Mesenteric fat pad (tissue), 1 donor: ENCODE measurements at places on chromosomes 12 and 14.

DNA sequence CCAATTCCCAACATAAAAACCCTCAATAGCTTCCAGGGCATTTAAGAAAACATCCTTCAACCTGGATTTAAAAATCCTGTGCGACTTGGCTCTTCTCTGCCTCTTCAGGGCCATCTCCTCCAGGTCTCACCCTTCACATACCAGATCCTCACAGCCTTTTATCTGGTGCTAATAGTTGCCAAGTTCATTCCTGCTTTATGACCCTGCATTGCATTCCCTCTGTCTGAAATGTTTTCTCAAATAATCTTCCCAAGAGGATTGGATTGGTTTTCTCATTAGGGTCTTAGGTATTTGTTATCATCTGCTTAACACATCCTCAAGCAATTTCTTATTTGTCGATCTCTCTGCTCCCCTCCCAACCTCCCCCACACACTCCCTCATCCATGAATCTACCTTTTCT is 832.0 kb downstream of the GALC start:
- DNase-seq = no peak

- no peak for DNase-seq
Measured at GRCh38 chr12:88381466-88381865, 198.8 kb downstream of the KITLG start.

DNA sequence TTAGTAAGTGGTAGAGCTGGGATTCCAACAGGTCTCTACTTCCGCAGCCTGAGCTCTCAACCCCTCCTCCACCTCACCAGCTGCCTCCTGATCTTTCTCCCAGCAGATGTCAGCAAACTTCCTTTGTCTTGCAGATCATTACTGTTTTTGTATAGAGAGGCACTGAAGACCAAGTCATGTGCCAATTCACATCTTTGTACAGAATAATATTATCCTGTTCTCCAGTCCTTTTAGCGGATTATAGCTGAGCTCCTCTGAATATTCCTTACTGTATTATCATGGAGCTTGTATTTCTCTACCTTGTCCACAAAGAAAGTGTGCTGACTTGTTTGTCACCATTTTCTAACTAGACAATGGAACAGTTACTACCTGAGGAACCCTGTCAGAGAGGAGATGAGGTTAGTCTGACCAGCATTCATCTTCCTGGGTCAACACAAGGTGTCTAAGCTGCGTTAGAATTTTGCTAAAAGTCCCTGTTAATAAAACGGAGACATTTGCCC is 142.3 kb upstream of the ARHGAP5 start:
- no peak for DNase-seq

DNA sequence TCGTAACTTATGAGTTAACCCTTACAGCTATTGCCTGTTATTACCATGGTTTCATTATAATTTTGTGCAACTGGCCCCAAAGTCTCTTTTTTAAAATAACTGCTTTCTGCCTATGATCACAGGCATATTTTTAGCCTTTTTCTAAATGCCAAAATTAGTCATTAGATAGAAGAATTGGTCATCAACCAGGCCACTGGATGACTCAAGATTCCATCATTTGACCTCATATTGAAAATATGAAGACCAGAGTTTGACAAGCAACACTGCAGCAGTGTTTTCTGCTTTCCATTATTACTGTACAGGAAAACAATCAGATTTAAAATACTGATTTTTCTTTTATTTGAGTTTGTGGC is 54.7 kb upstream of the OTOGL start:
- no peak for DNase-seq

DNA sequence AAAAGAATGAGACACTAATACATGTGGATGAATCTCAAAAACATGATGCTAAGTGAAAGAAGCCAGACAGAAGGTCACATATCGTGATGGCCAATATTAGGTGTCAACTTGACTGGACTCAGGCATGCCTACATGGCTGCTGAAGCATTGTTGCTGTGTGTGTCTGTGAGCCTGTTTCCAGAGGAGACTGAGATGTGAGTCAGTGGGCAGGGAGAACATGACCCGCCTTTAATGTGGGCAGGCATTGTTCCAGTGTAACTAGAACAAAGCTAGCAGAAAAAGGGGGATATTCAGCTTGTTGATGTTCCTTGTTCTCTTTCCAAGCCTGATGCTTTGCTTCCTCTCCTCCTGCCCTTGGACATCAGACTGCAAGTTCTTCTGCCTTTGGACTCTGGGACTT is 47.6 kb downstream of the DCAF5 start:
- no peak for DNase-seq

GRCh38 chr14:33279865-33280264 is 341.2 kb downstream of the NPAS3 start:
- DNase-seq = no peak

DNA sequence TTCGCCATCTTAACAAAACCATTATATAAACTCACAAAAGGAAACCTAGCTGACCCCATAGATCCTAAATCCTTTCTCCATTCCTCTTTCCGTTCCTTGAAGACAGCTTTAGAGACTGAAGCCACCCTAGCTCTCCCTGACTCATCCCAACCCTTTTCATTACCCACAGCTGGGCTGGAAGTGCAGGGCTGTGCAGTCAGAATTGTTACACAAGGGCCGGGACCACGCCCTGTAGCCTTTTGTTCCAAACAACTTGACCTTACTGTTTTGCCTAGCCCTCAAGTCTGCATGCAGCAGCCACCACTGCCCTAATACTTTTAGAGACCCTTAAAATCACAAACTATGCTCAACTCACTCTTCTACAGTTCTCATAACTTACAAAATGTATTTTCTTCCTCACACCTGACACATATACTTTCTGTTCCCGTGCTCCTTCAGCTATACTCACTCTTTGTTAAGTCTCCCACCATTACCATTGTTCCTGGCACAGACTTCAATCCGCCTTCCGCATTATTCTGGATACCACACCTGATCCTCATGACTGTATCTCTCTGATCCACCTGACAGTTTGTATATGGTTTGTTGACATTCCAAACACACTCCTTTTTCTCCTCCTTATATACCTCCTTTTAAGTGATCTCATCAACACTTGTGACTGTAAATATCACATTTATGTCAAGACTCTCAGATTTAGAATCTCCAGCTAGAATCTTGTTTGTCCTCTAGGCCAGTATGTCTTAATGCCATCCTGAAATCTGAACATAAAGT is 208.7 kb downstream of the KITLG start:
- no peak for DNase-seq

- DNase-seq = no peak
Measured at GRCh38 chr12:106301611-106302321, 767 bp upstream of the TCP11L2 start.

DNA sequence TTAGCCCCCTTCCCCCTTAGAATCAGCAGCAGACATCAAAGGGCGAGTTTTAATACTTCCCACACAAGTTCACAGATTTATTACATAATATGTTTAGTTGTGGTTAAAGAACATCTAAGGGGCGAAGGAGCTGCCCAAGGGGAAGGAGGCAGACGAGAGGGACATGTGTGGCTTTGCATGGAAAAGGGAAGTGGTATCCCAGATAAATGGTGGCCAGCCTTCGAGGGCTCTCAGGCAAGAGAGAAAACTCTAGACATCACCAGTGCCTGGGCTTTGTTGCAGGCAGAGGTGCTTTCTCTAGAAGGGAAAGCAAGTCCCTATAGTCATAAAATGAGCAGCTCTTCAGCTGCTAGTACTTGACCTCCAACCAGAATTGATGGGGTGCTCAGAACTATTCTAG is 121.2 kb downstream of the CACNA1C start:
- DNase-seq = no peak

DNA sequence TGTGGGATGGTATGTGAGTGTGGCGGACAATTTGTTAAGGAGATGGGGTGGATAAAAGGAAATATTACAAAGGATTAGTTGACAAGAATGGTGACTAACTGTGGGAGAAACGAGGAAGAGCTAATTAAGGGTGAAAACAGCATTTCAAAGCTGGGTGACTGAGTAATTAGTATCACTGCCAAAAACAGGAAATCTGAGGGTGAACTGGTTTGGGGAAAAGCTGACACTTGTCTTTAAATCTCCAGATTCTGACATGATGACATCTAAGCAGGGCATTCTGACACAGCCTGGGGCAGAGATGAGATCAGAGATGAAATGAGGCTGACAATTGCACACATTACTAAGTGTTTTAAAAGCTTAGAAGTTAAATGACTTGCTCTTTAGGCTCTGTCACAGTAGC is 42.4 kb upstream of the CCDC175 start:
- no peak for DNase-seq

DNA sequence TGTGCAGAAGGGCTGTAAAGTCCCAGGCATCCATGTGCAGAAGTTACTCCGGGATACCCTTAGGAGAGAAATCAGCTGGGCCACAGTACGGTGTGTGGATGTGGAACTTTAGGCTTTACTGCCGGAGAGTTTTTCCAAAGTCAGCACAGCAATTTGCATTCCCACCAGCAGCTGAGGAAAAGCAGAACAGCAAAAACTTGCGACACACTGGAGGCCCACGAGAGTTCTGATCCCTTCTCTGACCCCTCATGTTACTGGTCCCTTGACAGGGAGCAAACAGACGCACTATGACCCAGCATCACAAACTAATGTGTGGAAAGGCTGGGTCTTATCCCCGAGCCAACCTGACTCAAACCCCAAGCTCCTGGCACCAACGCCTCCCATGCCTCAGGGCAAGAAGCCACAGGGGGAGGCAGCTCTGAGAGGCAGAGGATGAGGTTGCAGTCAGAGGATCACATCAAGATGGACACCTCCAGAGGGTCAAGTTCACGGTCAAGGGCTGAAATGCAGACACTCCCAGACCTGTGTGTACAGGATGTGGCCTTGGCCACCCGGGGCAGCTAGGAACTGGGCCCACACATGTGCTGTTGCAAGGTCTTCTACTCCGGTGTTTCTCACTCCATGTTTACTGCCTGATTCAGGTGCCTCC is 38.6 kb downstream of the CCDC88C start:
- no peak for DNase-seq

DNA sequence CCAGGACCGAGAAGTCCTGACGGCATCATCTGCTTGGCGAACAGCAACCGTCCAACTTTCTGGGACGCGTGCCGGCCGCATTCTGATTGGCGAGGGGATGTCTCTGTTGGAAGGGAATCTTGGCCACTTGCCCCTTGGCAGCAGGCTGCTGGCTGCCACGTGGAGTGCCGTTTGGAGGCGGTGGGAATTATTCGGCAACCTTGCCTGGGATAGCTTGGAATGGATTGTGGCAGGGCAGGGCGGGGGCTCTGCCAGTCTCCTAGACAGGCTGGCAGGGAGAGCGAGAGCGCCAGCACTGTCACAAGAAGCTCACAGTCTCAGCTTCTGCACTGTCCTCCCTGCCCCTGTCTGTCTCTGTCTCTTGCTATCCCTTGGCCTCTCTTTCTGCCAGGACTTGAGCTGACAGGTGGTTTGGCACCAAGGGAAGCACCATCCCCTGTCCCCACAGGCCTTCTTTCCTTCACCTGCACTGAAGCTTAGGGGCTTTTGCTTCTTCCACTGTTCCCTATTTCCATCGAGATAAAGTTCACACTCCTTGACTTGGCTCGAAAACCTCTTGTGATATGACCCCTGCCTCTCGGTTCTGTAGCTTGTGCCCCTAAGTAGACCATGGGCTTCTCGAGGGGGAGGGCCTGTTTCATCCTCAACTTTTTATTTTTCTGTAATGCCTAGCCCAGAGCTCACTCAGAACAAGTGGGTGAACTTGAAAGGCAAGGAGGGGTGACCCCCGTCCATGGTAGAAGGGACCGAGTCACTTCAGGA is 201.9 kb downstream of the PHETA1 start:
- no peak for DNase-seq

DNA sequence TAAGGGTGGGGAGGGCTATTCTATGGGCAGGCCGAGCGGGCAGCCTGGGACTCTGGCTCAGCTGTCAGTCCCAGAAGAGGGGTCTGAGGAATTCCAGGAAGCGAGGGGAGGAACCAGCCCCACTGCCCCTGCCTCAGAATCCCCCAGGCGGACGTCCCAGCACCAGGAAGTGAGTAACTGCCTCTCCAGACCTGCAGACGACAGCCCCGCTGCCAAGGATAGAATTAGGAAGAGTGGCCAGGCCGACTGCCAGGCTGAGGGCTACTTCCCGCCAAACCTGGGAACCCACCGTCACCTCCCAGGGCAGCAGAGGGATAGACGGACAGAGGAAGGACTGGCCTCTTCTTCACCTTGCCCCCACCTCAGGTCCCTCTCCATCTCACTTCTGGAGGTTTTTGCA is 6.7 kb upstream of the BDKRB2 start:
- DNase-seq = no peak

GRCh38 chr12:15787778-15788177 is 1.4 kb downstream of the EPS8 start:
- DNase-seq = no peak

DNA sequence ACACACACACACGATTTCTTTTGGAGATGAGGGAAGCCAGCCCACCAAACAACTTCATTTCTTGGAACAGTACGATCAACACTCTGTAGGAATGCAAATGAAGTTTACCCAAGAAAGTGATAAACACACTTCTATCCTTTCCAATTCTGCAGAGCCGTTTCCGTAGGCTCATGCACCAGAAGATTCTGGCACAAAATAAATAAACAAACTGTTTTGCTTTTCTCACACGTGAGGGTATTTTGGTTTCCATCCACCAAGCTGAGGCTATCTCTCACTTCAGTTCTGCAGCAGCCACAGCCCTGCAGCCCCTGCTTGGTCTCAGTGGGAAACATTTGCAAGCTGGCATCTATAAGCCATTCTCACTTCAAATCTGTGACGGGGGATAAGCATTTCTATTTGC is 15.3 kb upstream of the TSPAN11 start:
- DNase-seq = no peak

- no peak for DNase-seq
Measured at GRCh38 chr12:129911428-129912049, 7.7 kb upstream of the TMEM132D start.

DNA sequence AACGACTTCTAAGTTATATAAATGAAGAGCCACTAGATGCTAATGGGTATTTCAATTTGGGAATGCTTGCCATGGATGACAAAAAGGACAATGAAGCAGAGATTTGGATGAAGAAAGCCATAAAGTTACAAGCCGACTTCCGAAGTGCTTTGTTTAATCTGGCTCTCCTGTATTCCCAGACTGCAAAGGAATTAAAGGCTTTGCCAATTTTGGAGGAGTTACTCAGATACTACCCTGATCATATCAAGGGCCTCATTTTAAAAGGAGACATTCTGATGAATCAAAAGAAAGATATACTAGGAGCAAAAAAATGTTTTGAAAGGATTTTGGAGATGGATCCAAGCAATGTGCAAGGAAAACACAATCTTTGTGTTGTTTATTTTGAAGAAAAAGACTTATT is 52.8 kb downstream of the TMTC3 start:
- DNase-seq = no peak

- DNase-seq = no peak
Measured at GRCh38 chr12:110498984-110499706, 2.8 kb downstream of the VPS29 start.

GRCh38 chr14:104741108-104741802 is 11.7 kb upstream of the SIVA1 start:
- DNase-seq = no peak

- DNase-seq = no peak
Measured at GRCh38 chr14:94659901-94660300, 47.7 kb downstream of the SERPINA3 start.

- no peak for DNase-seq
Measured at GRCh38 chr14:23269193-23269592, 16.7 kb downstream of the HOMEZ start.

DNA sequence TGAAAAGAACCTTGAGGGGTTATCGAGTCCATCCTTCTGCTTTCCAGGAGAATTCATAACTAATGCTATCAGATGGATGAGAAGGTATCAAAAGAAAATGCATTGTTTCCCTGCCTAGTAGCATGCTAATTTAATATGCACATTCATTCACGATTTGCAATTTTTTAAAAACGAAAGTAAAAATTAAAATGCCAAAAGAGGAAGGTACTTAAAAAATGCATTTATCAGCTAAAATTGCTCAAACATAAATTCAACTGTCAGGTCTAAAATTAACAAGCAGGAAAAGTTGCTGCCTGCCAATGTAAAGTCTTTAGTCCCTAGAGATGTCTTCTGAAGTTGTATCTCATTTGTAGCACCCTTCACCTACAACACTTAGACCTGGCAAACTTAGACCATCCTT is 7.9 kb downstream of the ATF7 start:
- no peak for DNase-seq
